ENCODE measurements at places on chromosomes 12 and 14.
A peak's percentile ranks its signal among the peaks of the same experiment; 100 is the strongest.

GRCh38 chr14:36503771-36504741 lies 16.0 kb downstream of the NKX2-1 start:
- no peak for DNase-seq

- DNase-seq = peak; percentile 82
Observed at GRCh38 chr12:121712461-121713256, at the start of gene TMEM120B. Gene TMEM120B, plus strand, starts transcription at chr12:121712752. Its CDS starts 144 bp downstream, at chr12:121712896.

DNA sequence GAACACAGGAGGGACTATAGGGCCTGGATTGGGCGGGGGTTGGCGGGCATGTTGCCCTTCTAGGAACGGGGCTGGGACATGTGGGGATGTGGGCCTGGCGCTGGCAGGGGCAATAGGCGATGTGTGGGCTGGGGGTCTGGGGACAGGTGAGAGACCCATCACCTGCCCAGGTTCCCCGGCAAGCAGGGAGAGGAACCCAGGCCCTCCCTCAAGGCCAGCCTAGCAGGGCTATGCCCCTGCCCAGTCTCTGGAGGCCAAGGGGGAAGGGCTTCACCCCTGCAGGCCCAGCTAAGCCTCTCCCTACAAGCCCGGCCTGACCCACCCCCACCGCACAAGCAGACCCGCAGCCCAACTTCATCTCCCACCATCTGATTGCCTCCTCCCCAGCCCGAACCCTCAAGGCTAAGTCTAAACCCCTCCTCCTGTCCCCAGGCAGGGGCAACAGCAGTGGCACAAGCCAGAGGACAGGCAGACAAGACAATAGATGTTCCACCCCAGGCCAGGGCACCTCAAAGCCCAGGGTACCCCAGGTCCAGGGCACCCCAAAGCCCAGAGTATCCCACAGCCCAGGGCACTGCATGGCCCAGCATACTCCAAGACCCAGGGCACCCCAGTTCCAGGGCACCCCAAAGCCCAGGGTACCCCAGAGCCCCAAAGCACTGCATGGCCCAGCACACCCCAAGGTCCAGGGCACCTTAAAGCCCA lies 6.5 kb downstream of the JAG2 start:
- no peak for DNase-seq

GRCh38 chr12:25852792-25853191 lies 105.7 kb upstream of the RASSF8 start:
- DNase-seq = no peak

GRCh38 chr12:97027482-97027881 lies 120.4 kb downstream of the NEDD1 start:
- DNase-seq = no peak

DNA sequence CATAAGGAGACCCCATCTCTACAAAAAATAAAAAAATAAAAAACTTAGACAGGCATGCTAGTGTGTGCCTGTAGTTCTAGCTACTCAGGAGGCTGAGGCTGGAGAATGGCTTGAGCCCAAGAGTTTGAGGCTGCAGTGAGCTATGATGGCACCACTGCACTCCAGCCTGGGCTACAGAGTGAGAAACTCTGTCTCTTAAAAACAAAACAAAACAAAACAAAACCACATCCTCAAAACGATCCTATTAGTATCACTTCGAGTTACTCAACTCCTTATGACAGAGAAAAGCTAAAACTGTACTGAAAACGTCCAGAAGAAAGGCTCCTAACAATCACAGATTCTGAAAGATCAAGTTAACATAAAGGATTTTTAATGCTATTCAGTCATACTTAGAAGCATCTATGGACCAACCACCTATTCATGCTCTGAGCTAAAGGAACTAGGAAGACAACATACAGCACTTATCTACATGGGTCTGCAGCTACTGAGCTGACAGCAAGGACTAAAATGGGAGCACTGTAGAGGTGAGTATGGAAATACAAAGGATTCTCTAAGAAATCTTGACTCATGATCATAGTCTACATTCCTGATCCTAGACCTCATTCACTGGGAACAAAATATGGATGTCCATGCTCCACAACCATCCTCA lies 75.3 kb upstream of the DUSP6 start:
- DNase-seq = no peak

- DNase-seq = no peak
Observed at GRCh38 chr14:81122326-81122725, 98.4 kb downstream of the GTF2A1 start.

DNA sequence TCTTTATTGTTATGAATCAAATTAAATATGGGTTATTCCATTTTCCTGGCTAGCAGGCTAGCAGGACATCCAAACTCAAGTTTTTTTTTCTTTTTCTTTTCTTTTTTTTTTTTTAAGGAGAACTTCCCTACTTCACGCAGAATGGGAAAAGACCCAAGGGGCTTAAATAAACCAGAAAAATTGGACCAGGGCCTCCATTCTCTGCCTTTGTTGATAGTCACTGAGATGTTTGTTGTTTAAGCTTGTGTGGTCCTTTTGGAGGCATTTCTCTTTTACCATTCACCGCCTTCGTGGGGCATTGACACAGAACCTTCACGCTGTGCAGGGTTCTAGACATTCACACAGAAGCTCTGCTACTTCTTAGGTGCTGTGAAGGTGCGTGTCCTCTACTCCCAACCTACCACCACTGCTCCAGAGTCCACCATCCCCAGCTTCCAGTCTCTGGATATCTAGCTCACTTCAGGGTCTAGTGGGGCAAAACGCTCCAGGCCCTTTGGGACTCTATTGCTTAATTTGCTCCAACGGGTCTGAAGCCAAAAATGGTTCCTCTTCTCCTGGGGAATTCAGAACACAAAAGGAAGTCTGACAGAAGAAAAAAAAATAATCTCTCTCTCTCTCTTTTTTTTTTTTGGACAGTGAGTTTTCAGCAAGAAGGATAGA lies 301.3 kb downstream of the AEBP2 start:
- DNase-seq = no peak

- DNase-seq = no peak
Observed at GRCh38 chr12:66131067-66131688, 628 bp upstream of the LLPH start.

- DNase-seq = no peak
Observed at GRCh38 chr12:94832780-94833681, 170.5 kb downstream of the NDUFA12 start.

GRCh38 chr12:117231750-117232149 lies 41.5 kb upstream of the FBXO21 start:
- no peak for DNase-seq

DNA sequence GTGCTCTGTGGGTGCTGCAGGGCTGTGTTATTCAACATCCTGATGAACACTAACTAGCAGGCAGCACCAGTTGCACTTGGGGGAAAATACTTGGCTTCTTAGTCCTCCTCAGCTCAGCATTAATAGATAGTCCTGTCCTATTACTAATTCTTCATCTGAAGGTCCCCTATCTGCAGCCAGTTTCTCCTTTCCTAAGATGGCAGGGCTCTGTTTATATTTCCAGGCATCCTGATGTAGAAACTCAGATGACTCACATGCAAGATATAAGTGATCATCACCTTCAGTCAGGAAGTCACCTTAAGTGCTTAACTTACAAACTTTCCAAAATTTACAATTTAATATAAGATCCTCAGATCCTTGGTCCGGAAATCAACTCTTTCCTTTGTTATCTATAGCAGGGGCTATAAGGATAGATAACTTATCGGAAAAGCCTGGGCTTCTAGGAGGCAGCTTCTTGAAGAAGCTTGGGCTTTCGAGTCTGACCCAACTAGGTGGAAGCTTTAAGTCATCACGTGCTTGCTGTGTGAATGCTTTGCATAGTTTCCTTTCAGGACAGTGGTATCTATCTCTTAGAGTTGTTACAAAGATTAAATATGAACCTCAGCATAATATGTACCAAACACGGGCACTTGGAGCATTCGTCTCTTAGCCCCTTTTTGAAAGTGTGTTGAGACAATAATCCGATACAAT lies 181.0 kb upstream of the GRIP1 start:
- no peak for DNase-seq

- peak; percentile 54 for DNase-seq
Observed at GRCh38 chr12:121400332-121401139, 618 bp downstream of the RNF34 start.

- no peak for DNase-seq
Observed at GRCh38 chr14:64556526-64556925, 6.8 kb downstream of the PPP1R36 start.

GRCh38 chr12:114664651-114665320 lies 19.2 kb downstream of the TBX3 start:
- no peak for DNase-seq

GRCh38 chr14:20416223-20416622 lies 2.9 kb upstream of the TEP1 start:
- no peak for DNase-seq

GRCh38 chr12:22533155-22533554 lies 11.2 kb downstream of the C2CD5 start:
- DNase-seq = no peak

DNA sequence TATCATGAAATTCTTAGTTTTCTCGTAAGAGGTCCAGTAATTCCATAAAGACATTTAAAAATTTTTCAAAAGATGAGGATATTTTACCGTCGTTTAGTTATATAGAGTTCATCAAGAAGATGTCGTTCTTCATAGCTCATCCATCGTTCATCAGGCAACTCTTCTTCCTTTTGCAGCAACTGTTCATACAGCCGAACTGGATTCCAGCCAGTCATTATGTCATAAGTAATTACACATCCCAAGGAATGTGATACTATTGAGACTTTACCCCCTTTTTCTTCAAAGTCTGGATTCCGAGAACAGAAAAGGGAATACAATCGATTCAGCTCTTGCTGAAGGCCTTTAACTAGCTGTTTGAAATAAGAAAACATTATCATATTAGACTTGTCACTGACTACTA lies 90.3 kb downstream of the DDHD1 start:
- DNase-seq = no peak

DNA sequence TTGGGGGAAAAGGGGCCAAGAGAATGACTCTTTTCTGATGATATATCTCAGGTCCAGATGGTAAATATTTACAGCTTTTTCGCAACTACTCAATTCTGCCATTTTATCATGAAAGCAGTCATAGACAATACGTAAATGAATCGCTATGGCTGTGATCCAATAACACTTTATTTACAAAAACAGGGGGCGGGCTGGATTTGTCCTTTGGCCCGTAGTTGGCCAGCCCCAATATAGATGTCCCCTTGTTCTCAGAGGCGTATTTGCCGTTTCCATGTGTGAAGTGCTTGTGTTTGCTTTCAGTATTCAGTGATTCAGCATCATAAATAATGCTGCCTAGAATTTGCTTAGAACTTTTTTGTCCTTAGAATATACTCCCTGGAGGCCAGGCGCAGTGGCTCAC lies 77.2 kb downstream of the CCDC92 start:
- no peak for DNase-seq

- no peak for DNase-seq
Observed at GRCh38 chr12:84911271-84912197, 1.1 kb downstream of the SLC6A15 start.

- no peak for DNase-seq
Observed at GRCh38 chr12:50928392-50928791, 24.0 kb upstream of the HIGD1C start.

- no peak for DNase-seq
Observed at GRCh38 chr12:54196396-54196795, 7.6 kb upstream of the SMUG1 start.

- DNase-seq = no peak
Observed at GRCh38 chr12:45077251-45077650, 26.4 kb upstream of the DBX2 start.

GRCh38 chr12:14211947-14212387 lies 153.5 kb upstream of the ATF7IP start:
- DNase-seq = no peak

DNA sequence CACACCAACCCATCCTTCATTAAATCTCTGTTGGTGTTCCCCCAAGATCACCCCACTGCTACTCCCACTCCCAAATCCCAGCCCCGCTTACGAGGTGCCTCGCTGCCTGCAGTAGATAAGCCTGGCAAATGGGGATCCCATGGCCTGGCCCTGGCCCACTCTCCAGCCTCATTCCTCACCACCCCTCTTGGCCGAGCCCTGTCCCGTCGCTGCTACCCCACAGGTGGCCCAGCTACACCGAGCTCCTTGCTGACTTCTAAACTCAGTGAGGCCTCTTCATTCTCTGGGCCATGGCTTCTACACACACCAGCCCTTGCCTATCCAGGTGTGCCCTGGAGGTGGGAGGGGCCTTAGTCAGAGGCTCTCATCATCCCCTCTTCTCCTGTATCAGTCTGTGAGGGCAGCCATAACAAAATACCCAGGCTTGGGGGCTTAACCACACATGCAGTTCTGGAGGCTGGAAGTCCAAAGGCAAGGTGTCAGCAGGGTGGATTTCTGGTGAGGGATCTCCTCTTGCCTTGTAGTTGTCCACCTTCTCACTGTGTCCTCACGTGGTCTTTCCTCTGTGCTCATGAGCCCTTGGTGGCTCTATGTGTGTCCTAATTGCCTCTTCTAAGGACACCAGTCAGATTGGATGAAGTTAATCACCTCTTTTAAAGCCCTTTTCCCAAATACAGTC lies 92.8 kb downstream of the PRMT8 start:
- no peak for DNase-seq

DNA sequence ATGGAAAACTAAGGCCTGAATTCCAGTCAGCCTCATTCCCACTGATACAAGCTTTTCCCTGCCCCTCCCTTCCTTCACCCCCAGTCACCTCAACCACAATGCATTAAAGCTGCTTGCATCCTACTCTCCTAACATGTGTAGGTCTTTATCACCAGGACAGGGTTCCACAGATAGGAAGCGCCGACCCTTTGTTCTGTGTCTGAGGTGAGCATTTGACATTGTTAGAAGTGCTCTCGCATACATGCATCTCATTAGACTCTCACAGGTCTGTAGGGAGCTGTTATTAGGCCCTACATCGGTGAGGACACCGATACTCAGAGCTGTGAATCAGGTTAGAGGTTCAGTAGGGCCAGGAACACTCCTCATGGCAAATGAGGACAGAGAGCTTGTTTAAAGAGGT lies 13.2 kb upstream of the EDDM3A start:
- no peak for DNase-seq

GRCh38 chr14:29163109-29163508 lies 396.5 kb downstream of the FOXG1 start:
- no peak for DNase-seq

DNA sequence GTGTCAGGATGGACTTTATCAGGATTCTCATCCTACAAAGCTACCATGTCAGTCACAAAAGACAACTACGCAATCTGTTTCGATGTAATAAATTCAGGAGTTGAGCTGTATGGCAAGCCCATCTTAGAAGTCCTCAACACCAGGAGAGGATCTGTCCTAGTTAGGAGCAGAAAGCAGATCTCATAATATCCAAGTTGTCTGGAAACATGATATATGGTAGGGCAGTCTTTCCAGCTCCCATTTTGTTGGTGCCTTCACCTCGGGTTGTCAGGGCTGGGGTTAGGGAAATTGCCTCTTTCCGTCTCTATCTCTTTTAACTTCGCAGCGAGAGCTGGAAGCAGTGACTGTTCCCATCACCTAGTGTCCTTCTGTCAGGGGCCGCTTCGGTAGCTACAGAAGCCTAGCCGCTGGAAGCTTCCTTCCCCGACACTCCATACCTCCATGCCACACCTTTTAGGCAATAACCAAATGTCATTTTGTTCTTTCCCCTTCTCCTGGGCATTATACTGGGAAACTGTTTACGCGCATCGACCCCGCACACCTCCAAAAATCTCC lies 1.4 kb downstream of the NIN start:
- no peak for DNase-seq
